ENCODE measurements at places on chromosomes 1 and 21. TPM values are rescaled to one million over a fixed set of nuclear protein-coding genes. Genes with fewer than 3 reads are reported as not detected.

DNA sequence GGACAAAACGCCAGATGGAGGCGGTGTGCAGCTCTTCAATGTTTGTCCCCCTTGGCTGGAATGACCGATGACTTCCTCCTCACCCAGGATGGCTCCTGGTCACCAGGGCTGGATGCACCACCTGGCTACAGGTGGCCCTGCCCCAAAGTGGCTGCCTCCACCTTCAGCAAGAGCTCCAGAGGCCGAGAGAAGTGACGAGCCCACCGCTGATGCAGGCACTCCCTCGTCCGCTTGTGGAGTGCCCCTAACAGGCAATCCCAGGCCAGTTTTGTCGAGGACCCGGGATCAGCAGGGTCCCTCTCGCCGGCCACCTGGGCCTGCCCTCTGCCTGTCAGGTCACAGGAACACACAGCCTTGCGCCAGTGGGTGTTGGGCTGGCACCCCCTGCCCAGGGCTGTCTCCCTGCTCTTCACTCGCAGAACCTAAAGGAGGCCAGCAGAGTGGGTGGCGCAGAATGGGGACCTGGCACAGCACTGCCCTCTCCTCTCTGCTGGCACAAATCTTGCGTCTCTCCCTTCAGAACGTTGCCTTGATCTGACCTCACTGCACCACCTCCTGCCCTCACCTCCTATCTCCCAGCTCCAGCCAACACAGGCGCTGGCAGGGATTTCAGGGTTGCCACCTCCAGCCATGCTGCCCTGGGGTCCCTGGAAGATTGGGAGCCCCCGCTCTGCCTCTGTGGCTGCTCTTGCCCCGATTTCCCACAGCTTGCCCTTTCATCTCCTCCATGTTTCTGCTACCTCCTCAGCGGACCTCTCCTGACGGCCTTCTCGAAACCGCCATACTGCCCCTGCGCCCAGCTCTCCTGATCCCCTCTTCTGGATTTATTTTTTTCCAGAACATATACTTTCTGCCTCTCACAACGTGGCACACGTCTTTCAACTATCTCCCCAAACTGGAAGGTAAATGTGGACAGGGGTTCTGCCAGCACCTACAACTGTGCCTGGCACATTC is 38.6 kb downstream of the SLC45A1 start:
- H3K4me1 ChIP-seq = peaks cover 12% of the 10 kb centered on the region
- no peaks in the 10 kb centered on the region for H3K27me3 ChIP-seq
- no peak overlapping the region for H3K4me3 ChIP-seq
- peaks cover 37% of the 10 kb centered on the region for H3K36me3 ChIP-seq

- H3K27ac ChIP-seq = no peak overlapping the region
- H3K36me3 ChIP-seq = no peaks in the 10 kb centered on the region
- no peak for DNase-seq
- no peak overlapping the region for H3K4me3 ChIP-seq
- no peaks in the 10 kb centered on the region for H3K4me1 ChIP-seq
Measured at GRCh38 chr1:44707959-44708831, 22.8 kb downstream of the RNU5D-1 start.

DNA sequence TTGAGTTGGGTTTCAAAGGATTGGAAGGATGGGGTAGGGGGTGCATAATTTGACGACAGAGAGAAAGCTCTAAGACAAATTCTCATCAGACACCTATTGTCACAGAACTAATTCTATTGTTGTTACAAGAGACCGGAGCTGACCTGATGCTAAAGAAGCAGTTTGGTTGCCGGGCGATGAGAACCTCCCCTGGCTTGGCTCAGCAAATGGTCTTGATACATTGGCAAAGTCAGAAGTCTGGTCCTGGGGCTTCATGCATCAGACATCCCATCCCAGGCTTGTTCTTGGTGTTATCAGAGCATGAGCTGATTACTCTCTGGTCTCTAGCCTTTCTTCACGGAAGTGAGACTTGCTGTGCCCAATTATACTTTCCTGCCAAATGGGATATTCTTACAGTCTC is 15.4 kb downstream of the TRIM67 start:
- no peak for DNase-seq
- H3K27ac ChIP-seq = no peak overlapping the region
- no peaks in the 10 kb centered on the region for H3K27me3 ChIP-seq
- no peak overlapping the region for H3K4me3 ChIP-seq
- H3K36me3 ChIP-seq = no peaks in the 10 kb centered on the region

Gene LCE1D
- not detected for total RNA-seq

DNA sequence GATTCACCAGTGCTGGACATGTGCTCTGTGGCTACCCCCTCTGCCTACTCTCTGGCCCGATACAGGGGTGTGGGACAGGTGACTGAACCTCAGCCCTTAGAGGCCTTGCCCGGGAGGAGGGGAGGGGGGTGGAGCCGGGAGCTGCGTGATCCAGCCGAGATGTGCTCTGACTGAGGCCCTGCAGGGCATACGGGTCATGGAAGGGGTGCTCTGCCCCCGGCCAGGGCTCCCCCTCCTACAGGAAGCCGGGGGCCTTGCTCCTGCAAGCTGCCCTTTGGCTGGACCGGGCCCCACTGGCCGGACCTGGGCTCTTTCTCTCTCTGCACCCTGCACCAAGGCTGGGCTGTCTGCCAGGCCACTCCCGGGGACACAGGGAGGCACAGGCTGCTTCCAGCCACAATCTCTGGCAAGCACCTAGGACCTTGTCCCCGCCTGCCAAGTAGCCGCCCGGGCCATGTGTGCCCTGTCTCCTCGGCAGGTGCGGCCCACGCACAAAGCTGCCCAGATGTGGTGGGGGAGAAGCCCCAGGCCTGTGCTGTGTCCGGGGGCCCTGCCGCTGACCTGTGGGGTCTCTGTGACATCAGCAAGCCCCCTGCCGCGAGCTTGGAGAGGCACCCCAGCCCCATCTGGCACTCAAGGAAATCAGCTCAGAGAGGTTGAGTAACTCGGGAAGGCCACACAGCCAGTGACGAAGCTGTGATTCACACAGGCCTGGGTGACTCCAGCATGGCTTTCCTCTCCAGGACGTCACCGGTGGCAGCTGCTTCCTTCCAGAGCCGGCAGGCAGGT is 1.5 kb downstream of the SCNN1D start:
- H3K27me3 ChIP-seq = peaks cover 3% of the 10 kb centered on the region
- no peaks in the 10 kb centered on the region for H3K36me3 ChIP-seq
- H3K4me3 ChIP-seq = no peak overlapping the region
- H3K27ac ChIP-seq = no peak overlapping the region
- H3K4me1 ChIP-seq = no peaks in the 10 kb centered on the region
- DNase-seq = peak; percentile 73

- no peaks in the 10 kb centered on the region for H3K27me3 ChIP-seq
- H3K4me1 ChIP-seq = peaks cover 6% of the 10 kb centered on the region
- H3K36me3 ChIP-seq = no peaks in the 10 kb centered on the region
- peak; percentile 78 for DNase-seq
Measured at GRCh38 chr1:58968360-58968952, 184.6 kb upstream of the JUN start.

Measured in prostate gland (tissue), 2 donors.